ENCODE measurements at places on chromosomes 3 and 15.

GRCh38 chr15:61036136-61036535, 193.0 kb downstream of the RORA start:
- DNase-seq, result no peak

DNA sequence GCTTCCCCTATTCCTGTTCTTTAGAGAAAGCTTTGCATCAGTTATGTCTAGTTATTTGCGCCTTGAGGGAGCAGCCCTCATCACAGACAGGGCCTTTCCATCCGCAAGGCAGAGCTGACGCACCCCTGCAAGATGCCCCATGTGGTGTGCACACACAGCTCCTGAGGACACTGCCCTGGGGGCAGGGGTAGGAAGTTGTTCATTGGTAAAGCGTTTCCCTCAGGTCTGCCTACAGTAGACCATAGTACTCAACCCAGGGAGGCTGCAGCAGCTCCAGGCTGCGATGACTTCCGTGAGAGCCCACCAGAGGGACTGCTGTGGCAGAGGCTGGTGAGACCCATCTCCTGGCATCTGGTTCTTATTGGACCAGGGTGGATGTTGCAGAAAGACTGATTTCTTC, 55.1 kb upstream of the PLXNA1 start:
- DNase-seq, result no peak

DNA sequence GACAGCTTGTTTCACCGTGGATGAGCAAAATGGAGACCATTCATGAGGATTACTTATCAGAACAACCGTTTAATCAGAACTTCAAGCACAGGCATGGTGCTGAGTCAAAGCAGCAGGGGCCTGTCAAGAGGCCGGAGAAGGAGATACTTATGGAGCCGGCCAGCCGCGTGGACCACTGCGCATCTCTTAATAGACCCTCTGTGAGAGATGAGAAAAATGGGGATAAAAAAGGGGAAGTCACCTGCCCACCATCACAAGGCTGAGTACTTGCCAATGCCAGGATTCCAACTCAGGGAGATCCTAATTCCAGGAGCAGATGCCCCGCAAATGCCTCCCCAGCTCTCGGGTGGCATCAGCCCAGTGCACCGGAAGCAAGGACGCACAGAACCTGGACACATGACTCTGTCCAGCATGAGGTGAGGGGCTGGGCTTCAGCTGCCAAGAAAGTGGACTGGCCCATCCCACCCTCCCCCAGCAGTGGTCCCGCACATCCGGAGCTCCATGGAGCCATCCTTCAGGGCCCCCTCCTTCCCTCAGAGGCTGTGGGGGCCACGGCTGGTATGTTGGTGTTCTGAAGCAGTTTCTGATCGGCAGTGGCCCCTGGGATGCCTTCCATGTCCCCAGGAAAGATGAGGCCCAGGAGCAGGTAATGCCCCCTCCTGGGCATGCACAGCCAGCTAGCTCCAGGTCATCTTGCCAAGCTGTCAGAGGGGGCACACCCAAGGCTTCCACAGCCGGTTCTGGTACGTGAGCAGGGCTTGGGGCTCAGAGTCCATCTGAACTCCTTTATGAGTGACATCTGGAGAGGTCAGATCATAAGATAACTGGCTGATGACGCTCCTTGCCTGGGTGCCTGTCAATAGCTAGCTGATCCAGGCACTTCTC, 143.8 kb downstream of the ATP10A start:
- DNase-seq, result no peak

DNA sequence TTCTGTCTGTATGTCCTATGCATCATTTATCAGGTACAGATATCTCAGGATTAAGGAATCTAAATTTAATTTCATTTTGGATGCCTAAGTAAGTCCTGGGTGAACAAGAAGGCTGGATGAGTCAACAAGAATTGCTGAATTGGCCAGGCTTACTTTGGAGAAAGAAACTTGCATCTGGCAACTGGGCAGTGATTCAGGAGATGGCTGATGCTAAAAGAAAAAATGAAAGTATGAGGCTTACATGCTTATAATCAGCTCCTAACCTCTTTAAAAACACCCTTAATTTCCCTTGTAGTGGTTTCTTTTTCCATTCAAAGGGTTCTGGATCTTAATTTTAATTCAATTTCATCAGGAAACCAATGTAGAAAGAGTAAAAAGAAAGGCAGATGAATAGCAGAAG, 228.8 kb upstream of the PEX5L start:
- no peak for DNase-seq

DNA sequence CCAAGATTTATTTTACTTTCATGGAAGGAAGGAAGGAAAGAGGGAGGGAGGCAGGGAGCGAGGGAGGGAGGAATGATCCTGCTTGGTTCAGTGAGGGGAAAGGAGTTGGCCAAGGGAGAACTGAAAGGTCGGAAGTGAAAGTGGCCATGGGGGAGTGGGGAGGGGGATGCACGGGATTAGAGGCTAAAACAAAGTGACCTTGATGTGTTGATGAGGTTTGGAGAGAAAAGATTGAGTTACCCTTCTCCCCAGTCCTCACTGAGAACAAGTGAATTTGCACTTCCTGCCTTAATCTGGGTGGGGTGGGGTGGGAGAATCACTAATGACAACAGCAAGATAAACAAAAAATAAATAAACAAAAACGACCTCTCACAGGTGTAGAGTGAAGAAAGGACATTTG, 212.0 kb upstream of the TLE3 start:
- no peak for DNase-seq

DNA sequence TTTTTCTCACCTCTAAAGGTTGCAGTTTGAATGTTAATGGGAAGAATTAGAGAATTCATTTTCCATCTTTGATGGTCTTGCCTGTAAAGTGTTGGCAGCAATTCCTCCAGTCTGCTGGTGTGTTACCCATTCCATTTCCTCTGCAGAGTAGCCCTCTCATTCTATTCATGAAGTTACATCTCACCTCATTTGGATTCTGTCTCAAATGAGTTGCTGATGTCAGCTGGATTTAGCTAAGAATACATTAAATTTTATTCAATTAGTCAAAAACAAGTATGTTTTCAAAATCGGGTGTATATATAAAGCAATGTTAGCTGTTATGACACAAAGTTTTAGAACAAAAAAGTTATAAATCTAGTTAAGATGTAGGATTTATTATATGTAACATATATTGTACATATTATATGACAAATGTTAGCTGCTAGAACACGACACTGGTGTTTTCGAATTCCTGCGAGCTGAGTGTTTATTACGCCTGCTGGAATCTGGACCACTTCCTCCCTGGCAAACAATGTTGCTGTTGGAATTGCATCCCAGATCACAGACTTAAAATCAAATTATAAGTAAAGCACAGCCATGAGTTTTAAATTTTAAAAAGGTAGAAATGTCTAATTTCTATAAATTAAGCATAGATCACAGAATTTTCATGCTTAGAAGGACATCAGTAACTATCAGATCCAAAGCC, 516.2 kb downstream of the OCA2 start:
- no peak for DNase-seq

DNA sequence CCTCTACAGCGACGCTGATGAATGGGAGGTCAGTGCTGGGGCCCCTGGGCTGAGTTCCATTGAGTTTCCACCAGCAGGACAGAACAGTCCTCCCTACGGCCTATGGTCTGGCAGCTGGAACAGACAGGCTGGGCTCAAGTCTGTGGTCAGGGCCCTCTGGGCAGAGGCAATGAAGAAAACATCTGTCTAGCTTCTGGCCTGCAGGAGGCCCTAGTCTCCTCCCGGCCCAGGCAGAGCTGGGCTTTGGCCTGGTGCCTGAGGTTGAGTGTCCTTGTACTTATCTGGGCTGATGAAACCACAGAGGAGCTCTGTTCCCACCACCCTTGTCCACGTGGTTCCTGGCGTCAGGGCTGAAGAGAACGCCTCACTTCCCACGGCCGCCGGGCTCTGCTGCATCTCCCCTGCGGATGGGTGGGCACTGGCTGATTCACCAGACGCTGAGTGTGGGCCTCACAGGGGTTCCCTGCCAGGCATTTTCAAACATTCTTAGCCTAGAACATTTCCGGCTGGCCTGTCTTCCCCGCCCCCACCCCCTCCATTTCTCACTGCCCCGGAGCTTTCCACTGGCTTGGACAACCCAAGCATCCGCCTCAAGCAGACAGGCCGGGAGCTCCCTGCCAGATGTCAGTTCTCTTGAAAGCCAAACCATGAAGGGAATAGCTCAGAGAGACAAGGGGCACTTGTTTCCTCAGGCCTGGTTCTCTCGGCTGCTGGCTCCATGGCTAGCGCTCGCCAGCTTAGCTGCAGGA, 20.3 kb downstream of the PPCDC start:
- peak; percentile 99 for DNase-seq

GRCh38 chr3:196174652-196175051, 36.5 kb downstream of the ZDHHC19 start:
- DNase-seq, result no peak

- DNase-seq, result no peak
These were observed 261.4 kb downstream of the FHIT start for GRCh38 chr3:60989626-60990441.

DNA sequence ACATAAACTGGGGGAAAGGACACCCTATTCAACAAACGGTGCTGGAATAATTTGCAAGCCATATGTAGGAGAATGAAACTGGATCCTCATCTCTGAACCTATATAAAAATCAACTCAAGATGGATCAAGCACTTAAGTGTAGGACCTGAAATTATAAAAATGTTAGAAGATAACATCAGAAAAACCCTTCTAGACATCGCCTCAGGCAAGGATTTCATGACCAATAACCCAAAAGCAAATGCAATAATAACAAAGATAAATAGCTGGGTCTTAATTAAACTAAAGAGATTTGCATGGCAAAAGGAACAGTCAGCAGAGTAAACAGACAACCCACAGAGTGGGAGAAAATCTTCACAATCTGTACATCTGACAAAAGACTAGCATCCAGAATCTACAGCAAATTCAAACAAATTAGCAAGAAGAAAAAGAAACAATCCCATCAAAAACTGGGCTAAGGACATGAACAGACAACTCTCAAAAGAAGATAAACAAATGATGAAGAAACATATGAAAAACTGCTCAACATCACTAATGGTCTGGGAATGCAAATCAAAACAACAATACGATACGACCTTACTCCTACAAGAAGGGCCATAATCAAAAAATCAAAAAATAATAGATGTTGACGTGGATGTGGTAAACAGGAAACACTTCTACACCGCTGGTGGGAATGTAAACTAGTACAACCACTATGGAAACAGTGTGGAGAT, 408.7 kb downstream of the CNTN6 start:
- no peak for DNase-seq

DNA sequence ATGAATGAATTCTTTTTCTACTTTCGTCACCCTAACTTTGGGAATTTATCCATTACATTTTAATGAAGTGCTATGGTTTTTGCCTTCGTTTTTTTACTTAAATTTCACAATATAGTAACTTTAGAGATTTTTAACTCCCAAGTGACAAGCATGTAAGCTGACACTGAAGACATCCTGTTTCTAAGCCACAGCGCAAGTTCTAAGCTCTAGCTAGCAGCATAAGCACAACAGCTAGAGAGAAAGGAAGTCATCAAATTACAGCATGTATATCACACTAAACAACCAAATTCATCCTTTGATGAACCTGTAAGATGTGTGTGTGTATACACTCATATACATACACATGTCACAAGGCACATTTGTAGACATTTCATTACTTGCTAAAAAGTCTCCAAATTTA, 119.3 kb downstream of the P3H2 start:
- no peak for DNase-seq

GRCh38 chr3:128369881-128370642, 96.6 kb downstream of the DNAJB8 start:
- no peak for DNase-seq

- no peak for DNase-seq
These were observed 36.5 kb upstream of the KLHL6 start for GRCh38 chr3:183591881-183592521.

- no peak for DNase-seq
These were observed 13.0 kb downstream of the ANPEP start for GRCh38 chr15:89801471-89802195.

DNA sequence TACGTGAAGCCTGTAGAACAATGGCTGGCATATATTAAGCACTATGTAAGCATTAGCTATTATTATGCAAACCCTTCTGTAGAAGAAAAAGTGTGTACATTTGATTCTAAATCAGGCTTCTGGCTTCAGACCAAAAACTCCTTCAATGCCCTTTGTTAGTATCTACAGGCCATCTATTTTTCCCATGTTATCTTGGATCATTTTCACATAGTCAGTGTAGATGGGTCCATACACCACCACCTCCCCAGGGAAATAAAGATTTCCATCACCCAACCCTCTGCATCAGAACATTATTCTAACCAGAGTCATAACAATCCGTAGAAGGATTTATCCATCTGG, 8.0 kb upstream of the KLHL6 start:
- no peak for DNase-seq

- DNase-seq, result no peak
These were observed 11.1 kb downstream of the UACA start for GRCh38 chr15:70752193-70752635.

DNA sequence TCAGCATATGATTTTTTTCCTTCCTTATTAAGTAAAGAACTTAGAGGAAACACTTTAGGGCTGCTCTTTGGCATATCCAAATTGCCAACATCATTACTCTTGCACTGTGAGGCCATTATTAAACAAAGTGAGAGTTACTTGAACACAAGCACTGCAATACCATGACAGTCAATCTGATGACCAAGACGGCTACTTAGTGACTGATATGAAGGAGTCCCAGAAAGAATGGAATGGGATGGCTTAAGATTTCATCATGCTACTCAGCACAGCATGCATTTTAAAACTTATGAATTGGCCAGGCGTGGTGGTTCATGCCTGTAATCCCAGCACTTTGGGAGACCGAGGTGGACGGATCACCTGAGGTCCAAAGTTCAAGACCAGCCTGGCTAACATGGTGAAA, 55.2 kb downstream of the FAM98B start:
- no peak for DNase-seq

DNA sequence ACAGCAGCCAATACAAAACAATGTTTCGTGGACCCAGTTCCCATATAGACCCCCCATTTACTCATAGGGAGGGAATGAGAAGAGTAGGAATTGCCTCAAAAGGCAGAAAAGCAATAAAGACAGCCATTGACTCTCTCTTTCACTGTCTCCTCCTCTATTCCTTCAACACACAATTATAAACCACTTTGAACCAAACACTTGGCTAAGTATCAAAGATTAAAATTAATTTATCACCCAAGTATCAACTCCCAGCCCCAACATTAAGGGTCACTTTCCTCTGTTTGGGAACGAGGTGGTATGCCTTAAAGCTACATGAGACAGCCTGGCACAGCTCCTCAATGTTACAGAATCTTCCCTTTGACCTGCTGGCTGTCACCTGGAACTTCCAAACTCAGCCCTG, 16.4 kb upstream of the LRIG1 start:
- no peak for DNase-seq

GRCh38 chr3:89504432-89504831, 397.0 kb downstream of the EPHA3 start:
- DNase-seq, result no peak

DNA sequence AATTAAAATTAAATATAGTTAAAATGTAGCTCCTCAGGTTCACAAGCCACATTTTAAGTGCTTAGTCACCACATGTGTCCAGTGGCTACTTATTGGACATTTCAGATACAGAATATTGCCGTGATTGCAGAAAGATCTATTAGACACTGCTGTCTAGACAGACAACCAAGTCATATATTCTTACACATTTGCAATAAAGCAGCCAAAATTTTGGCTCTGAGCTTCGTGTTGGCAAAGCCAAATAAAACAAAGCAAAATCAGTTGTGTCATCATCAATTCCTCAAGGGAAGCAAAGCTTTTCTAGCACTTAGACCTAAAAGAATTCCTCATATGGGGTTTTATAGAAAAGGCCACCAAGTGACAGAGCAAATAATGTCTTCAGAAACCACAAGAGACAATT, 193.1 kb upstream of the LPP start:
- DNase-seq, result no peak

- no peak for DNase-seq
These were observed 1012.8 kb upstream of the ALCAM start for GRCh38 chr3:104353951-104354350.
